ENCODE measurements at places on chromosomes 2 and 18. TPM values are rescaled to one million over a fixed set of nuclear protein-coding genes. Genes with fewer than 3 reads are reported as not detected.

GRCh38 chr2:24449344-24449743 is 41.7 kb upstream of the NCOA1 start:
- no peak for DNase-seq

GRCh38 chr2:104434318-104434792 is 419.6 kb upstream of the POU3F3 start:
- DNase-seq: peak; percentile 29

DNA sequence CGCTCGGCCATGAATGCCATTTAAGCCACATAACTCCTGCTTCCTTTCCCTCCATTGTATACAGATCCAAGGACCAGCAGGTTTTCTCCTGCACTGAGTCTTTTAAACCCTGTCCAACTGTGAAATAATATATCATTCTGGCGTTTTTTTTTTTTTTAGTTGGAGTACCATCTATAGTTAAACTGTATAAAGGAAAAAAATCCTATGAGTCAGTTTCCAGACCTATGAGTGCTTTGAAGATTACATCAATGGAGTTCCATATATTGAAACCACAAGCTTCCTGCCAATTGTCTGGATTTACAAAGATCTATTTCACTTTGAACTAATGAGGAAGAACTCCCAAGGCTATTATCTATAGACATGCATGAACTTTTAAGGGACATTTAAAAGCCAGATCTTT is 2.4 kb upstream of the MALT1 start:
- DNase-seq: no peak

The ACVR1 gene
- 13.6 TPM for total RNA-seq

GRCh38 chr2:1588978-1589621 is 155.2 kb downstream of the PXDN start:
- DNase-seq: peak; percentile 8

DNA sequence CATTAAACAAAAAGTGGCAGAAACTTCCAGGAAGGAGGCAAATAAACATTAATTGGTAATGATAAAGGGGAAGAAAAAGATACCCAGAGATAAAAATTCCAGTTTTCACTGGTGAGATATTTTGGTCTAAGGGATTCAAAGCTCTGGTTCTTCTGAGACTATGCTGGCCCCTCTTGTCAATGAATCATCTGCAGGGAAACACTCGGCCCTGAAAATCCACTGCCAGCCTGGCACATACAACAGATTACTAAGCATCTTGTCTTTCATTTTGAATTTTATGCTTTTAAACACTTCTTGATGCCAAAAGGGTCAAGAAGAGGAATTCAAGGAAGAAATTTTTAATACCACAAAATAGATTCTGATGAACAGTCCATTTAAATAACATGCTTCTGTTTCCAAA is 1603.8 kb upstream of the ZEB2 start:
- DNase-seq: no peak

GRCh38 chr2:64978514-64979268 is 10.5 kb upstream of the SLC1A4 start:
- no peak for DNase-seq

GRCh38 chr2:232502511-232502910 is 14.9 kb upstream of the ECEL1 start:
- DNase-seq: no peak

- DNase-seq: no peak
Observed at GRCh38 chr2:38512211-38512610, 90.5 kb downstream of the HNRNPLL start.

DNA sequence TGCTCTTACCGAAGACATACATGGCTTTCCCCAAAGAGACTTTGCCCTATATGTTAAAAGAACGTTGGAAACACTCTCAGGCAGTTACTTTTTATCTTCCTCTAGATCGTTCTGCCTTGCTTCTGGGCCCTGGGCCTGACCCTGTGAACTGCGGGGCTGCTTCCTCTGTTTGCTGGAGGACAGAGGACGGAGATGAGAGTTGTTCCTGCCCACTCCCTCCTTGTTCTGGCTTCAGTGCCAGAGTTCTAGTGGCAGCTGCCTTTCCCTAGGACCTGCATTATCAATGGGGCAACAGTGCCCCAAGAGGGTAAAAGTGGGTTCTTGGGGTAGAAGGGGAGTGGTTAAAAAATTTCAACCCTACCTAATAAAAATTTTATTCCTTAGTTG is 6.5 kb upstream of the FN1 start:
- no peak for DNase-seq

DNA sequence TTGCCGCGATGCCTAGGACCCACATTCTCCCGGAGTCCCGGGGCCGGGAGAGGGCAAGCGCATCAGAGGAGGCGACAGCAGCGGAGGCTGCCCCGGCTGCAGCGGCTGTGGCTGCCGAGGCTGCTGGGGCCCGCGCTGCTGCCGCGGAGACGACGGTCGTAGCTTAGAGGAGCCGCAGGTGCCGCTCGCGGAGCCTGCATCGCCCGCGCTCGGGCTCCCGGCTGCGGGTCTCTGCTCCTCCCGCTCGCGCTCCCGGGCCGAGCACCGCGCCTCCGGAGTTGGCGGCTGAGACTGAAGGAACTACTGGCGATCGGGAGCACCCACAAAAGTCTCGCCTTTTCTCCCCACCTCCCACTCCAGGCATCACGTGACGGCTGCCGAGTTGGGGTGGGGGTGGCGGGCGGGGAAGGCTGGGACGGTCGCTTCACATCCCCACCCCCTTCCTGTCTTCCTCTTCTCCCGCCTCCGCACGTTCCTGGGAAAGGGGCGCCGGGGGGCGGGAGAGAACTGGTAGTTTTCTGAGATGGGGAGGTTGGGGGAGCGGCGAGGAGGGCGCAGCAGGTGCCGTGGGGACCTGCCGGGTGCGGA is at the start of gene LYPD1:
TSS of gene LYPD1 (minus strand) at position 298 of the 588 bp plus-strand sequence. CDS start at position 25, 273 bp downstream.
- peak; percentile 9 for DNase-seq

The EVA1A gene
- 0.87 TPM for total RNA-seq

The LMAN2L gene
- 16.3 TPM for total RNA-seq

DNA sequence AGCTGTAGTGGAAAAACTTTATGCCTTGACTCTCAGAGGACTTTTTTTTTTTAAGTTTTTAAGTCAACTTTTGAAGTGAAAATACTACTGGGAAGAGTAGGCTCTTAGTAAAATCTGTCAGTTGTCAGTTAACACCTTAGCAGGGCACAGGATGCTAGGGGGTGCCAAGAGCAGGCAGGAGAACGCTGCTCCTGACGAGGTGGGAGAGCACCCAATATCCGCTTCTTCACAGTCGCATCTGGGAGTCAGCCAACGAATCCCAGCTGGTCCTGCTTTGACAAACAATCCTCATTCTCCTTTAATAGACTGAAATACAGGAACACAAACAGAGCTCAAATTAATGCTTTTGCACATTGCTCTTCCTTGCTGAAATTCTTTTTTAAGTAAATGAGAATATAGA is 709.5 kb upstream of the ACVR2A start:
- no peak for DNase-seq

- DNase-seq: no peak
Observed at GRCh38 chr2:227460070-227460485, 11.9 kb upstream of the AGFG1 start.

All from left colon (tissue), 2 donors.